ENCODE measurements at places on chromosomes 2 and 18. TPM values are rescaled to one million over a fixed set of nuclear protein-coding genes. Genes with fewer than 3 reads are reported as not detected.

OTOS gene
- not detected for total RNA-seq

GRCh38 chr2:173401716-173402326 is 47.1 kb downstream of the CDCA7 start:
- H3K27me3 ChIP-seq = peaks cover 3% of the 10 kb centered on the region
- H3K4me1 ChIP-seq = peaks cover 15% of the 10 kb centered on the region
- H3K4me3 ChIP-seq = no peak overlapping the region
- no peak overlapping the region for H3K27ac ChIP-seq
- no peaks in the 10 kb centered on the region for H3K36me3 ChIP-seq

DNA sequence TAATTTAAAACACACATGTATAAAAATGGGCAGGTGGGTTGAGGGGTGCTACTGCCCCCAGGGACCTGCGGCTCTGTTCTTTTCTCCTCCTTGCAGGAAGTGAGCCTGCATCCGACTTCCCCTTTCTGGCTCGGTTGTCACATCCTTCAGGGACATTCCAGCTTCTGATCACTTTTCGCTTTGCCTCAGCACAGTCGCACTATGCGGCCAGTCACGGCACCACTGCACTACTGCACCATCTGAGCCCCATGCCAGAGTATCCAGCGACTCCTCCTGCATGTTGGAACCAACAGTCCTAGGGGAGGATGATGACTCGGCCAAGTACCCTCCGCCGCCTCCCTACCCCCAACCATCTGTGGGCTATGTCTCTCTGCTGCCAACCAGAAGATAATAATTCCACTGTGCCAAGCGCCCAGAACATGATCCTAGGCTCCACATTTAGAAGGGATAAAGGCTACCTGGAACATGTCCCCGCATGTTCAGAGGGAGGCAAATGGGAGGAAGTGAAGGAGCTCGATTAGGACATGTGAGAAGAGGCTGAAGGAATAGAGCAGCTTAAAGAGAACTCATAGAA is 17.6 kb downstream of the CDC42EP3 start:
- no peak overlapping the region for H3K4me3 ChIP-seq
- peak overlapping the region; percentile 98 for H3K27ac ChIP-seq
- no peaks in the 10 kb centered on the region for H3K27me3 ChIP-seq
- H3K36me3 ChIP-seq = no peaks in the 10 kb centered on the region
- DNase-seq = no peak

DNA sequence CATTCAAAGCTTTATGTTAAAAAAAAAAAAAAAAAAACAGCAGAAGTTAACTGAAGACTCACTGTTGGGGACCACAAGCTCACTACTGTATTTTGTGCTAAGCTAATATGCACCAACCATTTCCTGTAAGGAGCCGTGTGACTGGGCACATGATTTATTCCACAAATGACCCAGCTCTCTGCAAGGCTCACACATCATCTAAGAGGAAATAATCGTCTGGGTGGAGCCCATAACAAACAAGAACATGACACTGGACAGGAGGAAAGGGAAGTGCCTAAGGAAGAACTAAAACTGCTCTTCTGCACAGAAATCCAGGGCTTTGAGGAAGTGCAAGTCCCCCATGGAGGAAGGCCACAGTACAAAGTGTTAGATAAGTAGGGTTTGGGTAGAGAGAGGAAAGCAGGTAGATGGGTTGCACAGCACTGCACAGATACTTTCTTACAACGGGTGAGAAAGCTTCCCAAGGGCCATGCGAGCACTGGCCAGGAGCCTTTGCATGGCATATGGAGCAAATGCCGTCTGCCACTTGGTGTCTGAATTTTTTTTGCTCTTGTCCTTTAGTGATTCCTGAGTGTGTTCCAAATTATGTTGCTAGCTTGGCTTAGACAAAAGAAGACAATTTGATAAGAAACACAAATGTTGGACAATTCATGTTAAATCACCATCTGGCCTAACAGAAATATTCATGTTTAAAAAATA is 24.4 kb downstream of the NFE2L2 start:
- no peaks in the 10 kb centered on the region for H3K27me3 ChIP-seq
- no peaks in the 10 kb centered on the region for H3K36me3 ChIP-seq
- peak overlapping the region; percentile 88 for H3K27ac ChIP-seq
- H3K4me1 ChIP-seq = peaks cover 97% of the 10 kb centered on the region
- no peak overlapping the region for H3K4me3 ChIP-seq
- peak; percentile 67 for DNase-seq

GRCh38 chr18:27860011-27860410 is 316.9 kb downstream of the CDH2 start:
- H3K36me3 ChIP-seq = no peaks in the 10 kb centered on the region
- H3K4me1 ChIP-seq = no peaks in the 10 kb centered on the region
- H3K4me3 ChIP-seq = no peak overlapping the region
- H3K27me3 ChIP-seq = no peaks in the 10 kb centered on the region
- no peak overlapping the region for H3K27ac ChIP-seq

HAT1 gene
- total RNA-seq = 25.5 TPM

- no peak overlapping the region for H3K4me3 ChIP-seq
- peaks cover 4% of the 10 kb centered on the region for H3K4me1 ChIP-seq
- no peaks in the 10 kb centered on the region for H3K36me3 ChIP-seq
- no peak overlapping the region for H3K27ac ChIP-seq
- DNase-seq = no peak
Observed at GRCh38 chr2:62231541-62231940, 35.6 kb downstream of the B3GNT2 start.

GNLY gene
- not detected for total RNA-seq

DNA sequence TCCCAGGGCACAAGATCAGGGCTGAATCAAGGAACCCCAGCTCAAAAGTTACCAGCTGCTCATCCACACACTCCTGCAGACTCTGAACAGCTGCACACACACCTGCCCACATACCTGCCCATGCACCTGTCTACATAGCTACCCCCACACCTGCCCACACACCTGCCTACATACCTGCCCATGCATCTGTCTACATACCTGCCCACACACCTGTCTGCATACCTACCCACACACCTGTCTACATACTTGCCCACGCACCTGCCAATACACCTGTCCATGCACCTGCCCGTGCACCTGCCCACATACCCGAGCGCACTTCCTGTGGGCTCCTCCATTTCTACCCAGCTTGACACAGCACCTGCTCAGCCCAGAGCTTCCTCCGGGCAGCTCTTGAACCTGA is 122.8 kb upstream of the AGAP1 start:
- no peak for DNase-seq
- no peak overlapping the region for H3K27ac ChIP-seq
- no peaks in the 10 kb centered on the region for H3K36me3 ChIP-seq
- H3K27me3 ChIP-seq = no peaks in the 10 kb centered on the region
- H3K4me1 ChIP-seq = no peaks in the 10 kb centered on the region

- H3K4me1 ChIP-seq = no peaks in the 10 kb centered on the region
- DNase-seq = no peak
- H3K36me3 ChIP-seq = no peaks in the 10 kb centered on the region
Observed at GRCh38 chr2:128512379-128513115, 193.9 kb upstream of the HS6ST1 start.

GRCh38 chr18:12011957-12012549 is 30.7 kb downstream of the IMPA2 start:
- H3K36me3 ChIP-seq = peaks cover 38% of the 10 kb centered on the region
- H3K27ac ChIP-seq = peak overlapping the region; percentile 45
- DNase-seq = no peak

DNA sequence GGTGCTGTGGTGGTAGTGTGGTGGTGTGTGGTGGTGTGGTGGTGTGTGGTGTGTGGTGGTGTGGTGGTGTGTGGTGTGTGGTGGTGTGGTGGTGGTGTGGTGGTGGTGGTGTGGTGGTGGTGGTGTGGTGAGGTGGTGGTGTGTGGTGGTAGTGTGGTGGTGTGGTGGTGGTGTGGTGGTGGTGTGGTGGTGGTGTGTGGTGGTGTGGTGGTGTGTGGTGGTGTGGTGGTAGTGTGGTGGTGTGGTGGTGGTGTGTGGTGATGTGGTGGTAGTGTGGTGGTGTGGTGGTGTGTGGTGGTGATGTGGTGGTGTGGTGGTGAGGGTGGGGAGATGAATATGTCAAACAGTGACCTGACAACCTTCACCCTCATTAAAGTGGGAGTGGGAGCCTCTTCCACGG is 55.6 kb upstream of the DLGAP1 start:
- no peaks in the 10 kb centered on the region for H3K4me1 ChIP-seq
- no peaks in the 10 kb centered on the region for H3K36me3 ChIP-seq
- H3K27me3 ChIP-seq = no peaks in the 10 kb centered on the region
- no peak for DNase-seq
- no peak overlapping the region for H3K4me3 ChIP-seq
- no peak overlapping the region for H3K27ac ChIP-seq

TGFA gene
- not detected for total RNA-seq

GRCh38 chr2:184256611-184257010 is 341.7 kb upstream of the ZNF804A start:
- DNase-seq = no peak
- no peaks in the 10 kb centered on the region for H3K4me1 ChIP-seq
- no peaks in the 10 kb centered on the region for H3K36me3 ChIP-seq
- H3K27me3 ChIP-seq = no peaks in the 10 kb centered on the region
- H3K27ac ChIP-seq = no peak overlapping the region

DNA sequence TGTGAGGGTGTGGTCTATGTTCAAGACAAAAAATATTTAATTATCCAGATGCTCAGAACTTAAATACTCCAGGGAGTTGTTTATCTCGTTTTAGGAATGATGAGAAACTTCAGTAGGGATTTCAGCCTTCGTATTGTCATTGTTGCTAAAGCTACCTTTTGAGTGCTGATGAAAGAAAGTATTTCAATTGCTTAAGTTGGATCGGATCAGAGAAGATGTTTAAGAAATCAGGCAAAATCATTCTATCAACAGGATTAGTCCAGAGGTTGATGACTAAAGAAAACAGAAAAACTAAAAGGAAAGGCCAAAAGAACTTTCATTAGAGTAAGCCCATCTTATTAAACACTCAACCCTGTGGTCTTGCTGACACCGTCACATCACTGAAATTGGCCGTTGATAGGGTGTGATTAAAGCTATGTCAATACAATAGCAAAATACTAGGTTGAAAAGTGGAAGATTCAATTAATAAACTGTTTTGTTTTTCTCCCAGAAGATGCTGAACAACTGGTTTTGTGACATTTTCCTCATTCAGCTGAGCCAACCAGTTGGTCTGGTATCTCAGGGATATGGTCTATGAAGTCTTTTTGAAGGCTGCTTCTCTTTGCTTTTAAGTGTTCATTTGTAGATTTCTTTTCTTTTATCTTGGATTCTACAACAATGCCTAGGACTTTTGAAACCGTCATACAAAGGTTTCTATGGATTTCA is 551.7 kb downstream of the SLC4A3 start:
- no peaks in the 10 kb centered on the region for H3K4me1 ChIP-seq
- DNase-seq = no peak
- no peak overlapping the region for H3K27ac ChIP-seq
- H3K27me3 ChIP-seq = no peaks in the 10 kb centered on the region
- no peak overlapping the region for H3K4me3 ChIP-seq
- H3K36me3 ChIP-seq = no peaks in the 10 kb centered on the region

GRCh38 chr18:58545338-58546296 is 83.3 kb downstream of the ALPK2 start:
- no peak for DNase-seq
- no peak overlapping the region for H3K27ac ChIP-seq
- no peaks in the 10 kb centered on the region for H3K4me1 ChIP-seq
- no peak overlapping the region for H3K4me3 ChIP-seq
- H3K36me3 ChIP-seq = no peaks in the 10 kb centered on the region

DNA sequence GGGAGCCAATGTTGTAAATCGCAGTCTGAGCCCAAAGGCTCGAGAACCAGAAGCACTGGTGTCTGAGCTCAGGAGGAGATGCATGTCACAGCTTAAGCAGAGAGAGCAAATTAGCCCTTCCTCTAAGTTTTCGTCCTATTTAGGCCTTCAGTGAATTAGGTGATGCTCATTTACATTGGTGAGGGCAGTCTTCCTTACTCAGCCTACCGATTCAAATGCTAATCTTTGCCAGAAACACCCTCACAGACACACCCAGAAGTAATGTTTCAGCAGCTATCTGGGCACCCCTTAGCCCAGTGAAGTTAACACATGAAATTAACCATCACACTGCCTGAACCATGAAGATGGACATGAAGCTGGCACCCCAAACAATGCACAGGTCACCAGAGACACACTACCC is 385.1 kb downstream of the STK39 start:
- no peaks in the 10 kb centered on the region for H3K36me3 ChIP-seq
- no peaks in the 10 kb centered on the region for H3K4me1 ChIP-seq
- H3K27ac ChIP-seq = no peak overlapping the region
- no peak overlapping the region for H3K4me3 ChIP-seq
- DNase-seq = no peak

SCTR gene
- total RNA-seq = not detected

HRH4 gene
- not detected for total RNA-seq

- H3K27me3 ChIP-seq = peaks cover 23% of the 10 kb centered on the region
- H3K4me1 ChIP-seq = peaks cover under 1% of the 10 kb centered on the region
- H3K4me3 ChIP-seq = no peak overlapping the region
- DNase-seq = peak; percentile 69
- H3K36me3 ChIP-seq = no peaks in the 10 kb centered on the region
Observed at GRCh38 chr2:176643646-176644045, 374.4 kb downstream of the MTX2 start.

- H3K4me1 ChIP-seq = no peaks in the 10 kb centered on the region
- no peaks in the 10 kb centered on the region for H3K27me3 ChIP-seq
- DNase-seq = no peak
- peaks cover 26% of the 10 kb centered on the region for H3K36me3 ChIP-seq
- H3K27ac ChIP-seq = no peak overlapping the region
Observed at GRCh38 chr2:230498506-230499107, 82.6 kb downstream of the SP100 start.

GRCh38 chr2:85949280-85949679 is 60.5 kb upstream of the ST3GAL5 start:
- no peaks in the 10 kb centered on the region for H3K36me3 ChIP-seq
- H3K27ac ChIP-seq = no peak overlapping the region
- DNase-seq = no peak
- no peaks in the 10 kb centered on the region for H3K4me1 ChIP-seq
- H3K4me3 ChIP-seq = no peak overlapping the region

DNA sequence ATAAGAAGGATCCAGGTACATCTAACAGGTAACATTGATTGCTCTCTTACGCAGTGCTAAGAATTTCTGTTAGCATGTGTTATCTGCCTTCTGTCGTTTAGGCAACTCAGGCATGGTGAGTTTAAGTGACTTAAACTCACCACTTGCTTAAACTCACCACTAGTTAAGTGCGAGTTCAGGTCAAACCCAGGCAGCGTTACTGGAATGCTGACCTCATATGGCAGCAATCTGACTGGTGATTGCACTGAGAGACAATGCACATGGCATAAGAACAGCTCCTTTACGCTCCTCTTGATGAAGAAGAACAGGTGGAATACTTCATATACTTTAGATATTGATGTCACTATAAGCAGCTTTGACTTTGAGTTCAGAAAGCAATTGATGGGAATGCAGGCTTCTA is 954.1 kb downstream of the SOCS6 start:
- no peaks in the 10 kb centered on the region for H3K27me3 ChIP-seq
- H3K4me3 ChIP-seq = no peak overlapping the region
- no peaks in the 10 kb centered on the region for H3K36me3 ChIP-seq

DNA sequence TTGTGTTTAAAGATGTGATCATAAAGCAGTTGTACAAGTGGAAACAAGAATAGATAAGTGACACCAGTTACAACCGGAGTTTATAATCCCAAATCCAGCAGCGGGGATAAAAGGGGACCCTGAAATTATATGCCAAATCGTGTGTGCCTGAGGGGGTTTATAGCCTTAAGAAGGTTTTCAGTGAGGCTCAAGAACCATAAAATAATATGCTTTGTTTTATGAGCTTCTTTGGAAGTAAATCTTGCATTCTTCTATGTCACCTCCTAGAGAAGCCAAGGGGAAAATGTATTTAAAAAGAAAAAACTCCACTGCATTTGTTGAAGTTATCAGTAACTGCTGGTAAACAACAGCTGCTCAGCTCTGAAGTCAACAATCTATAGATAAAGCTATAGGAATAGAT is 25.8 kb upstream of the MAP3K20 start:
- H3K4me1 ChIP-seq = peaks cover 44% of the 10 kb centered on the region
- H3K27ac ChIP-seq = peak overlapping the region; percentile 72
- DNase-seq = no peak
- no peak overlapping the region for H3K4me3 ChIP-seq
